ENCODE measurements at places on chromosomes 6 and 20.

DNA sequence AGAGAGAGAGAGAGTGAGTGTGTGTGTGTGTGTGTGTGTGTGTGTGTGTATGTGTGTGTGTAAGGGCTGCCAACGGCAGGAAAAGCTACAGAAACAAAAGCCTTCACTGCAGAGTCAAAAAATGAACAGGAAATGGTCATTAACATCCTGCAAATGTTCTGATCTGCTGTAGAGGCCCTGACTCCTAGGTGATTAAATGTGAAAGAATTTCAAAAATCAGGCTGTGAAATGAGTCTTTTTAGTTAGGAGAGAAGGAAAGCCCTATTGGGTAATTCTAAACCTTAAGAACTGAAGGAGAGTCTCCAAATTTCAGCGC lies 166.5 kb upstream of the MYLIP start:
- no peak for DNase-seq

- no peak for DNase-seq
These were observed 5.3 kb upstream of the CABLES2 start for GRCh38 chr20:62412194-62413024.

DNA sequence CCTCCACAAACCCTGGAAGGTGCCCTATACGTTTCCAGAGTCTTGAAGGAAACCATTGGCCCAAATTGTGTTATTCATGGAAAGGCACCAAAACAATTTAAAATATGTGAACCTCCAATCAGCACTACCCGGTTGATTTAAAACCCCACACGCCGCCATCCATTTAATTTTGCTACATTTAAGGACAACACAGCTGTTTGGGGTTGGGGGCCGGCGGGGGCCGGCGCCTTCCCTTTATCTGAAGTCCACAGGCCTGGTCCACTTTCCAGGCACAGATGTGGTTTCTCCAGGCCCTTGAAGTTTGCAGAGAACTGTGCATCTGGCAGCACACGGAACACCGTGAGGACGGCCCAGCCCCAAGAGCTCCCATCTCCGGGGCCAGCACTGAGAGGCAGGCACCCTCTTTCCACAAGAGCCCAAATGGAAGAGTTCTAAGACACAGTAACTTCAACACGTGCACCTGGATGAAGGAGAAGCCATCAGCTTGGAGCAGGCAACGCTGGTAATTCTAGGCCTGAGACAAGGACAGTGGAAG lies 16.8 kb upstream of the FRMD1 start:
- DNase-seq, result no peak

DNA sequence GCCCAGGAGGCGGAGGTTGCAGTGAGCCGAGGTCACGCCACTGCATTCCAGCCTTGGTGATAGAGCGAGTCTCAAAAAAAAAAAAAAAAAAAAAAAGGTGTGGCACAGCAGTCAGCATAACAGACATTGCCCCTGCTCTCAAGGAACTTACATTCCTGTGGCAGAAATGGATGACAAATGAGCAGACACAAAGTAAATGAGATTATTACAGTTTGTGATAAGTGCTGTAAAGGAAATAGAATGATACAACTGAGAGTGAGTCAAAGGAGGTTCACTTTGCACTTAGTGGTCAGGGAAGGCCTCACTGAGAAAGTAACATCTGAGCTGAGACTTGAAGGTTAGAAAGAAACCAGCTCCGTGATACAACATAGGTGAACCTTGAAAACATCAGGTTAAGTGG lies 36.4 kb downstream of the CEP250 start:
- no peak for DNase-seq
